Naive thymus-derived CD4-positive, alpha-beta T cell (primary cell): ENCODE measurements at places on chromosomes 12 and 14. TPM values are rescaled to one million over a fixed set of nuclear protein-coding genes. Genes with fewer than 3 reads are reported as not detected.

Gene KRT73
- 26.7 TPM for total RNA-seq

Gene REM2
- total RNA-seq, result 8.6 TPM

DNA sequence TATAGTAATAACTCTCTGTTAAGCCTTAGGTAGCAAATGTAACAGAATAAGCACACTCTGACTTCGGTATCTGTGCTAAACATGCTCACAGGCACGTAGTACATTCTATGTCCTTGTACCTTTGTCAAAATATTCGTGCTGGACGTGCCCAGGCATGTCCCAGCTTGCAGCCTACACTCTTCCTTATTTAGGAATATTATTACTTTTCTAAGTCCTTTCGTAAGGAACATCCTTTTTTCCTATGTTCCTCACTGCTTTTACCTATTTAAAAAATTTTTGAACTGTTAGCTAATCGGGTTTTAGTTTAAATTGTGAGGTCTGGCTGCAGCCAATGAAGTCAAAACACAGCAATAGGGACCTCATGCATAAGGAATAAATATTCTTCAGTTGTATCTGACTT is 24.1 kb upstream of the UBC start:
- DNase-seq, result no peak

DNA sequence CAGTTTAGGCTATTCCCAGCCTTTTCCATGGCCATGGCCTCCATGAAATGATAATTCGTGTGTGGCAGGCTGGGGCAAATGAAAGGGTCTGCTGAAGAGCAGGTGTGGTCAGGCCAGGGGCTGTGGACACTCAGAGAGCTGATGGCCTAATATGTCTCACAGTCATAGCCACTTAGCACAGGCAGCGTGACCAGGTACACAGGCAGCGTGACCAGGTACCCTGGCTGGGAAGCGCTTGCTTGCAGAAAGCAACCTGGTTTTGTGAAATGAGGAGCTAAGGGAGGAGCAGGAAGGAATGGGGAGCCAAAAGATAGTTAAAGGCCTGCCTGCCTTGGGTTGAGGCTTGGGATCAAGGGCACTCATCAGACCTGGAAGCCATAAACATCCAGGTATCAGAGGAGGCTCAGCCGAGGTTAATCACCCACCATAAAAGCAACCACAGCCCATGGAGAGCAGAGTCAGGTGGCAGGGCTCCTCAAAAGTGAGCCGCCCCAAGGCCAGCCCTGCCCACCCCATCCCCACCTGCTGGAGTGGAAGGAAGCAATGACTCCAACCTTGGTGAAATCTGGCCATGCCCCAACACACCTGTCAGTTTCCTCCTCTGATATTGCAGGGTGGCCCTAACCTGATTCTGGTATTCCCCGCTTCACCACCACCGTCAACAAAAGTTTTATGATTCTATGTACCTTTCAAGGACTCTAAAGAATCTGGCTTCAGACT is 8.0 kb upstream of the KRT8 start:
- no peak for DNase-seq

- DNase-seq, result peak; percentile 68
Observed at GRCh38 chr12:104457746-104458693, 1.3 kb downstream of the CHST11 start.

DNA sequence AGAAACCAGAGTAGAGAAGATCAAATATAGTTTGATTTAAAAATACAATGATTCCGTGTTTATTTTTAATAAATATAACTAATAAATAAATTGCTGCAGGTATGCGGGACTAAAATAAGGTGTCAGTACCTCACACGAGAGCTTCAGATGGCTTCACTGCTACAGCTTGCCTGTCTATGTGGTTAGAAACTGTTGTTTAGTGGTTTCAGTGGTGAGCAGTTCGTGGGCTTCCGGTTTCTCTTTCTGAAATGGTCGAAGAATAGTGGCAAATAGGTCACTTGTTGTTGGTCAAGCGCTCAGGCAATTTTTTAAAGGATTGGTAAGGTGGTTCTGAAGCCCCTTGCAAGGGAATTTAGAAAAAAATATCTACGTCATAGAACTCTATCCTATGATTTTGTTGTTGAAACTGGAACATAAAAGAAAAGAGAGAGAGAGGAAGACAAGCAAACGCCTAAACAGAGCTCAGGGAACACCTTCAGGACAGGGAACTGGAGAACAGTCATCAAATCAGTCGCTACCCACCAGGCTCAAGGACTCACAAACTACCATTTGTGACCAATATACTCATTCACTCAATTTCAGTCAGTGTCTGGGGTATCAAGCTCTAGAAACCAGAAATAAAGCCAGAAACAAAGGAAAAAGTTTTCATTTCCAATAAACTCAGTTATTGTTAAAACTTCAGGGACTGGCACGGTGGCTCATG is 31.3 kb downstream of the GABARAPL1 start:
- no peak for DNase-seq

GRCh38 chr12:80412343-80412953 is 31.6 kb upstream of the PTPRQ start:
- no peak for DNase-seq
